ENCODE measurements at places on chromosomes 3 and 15.

GRCh38 chr3:140736863-140737460 lies 59.1 kb downstream of the TRIM42 start:
- no peak for DNase-seq

- DNase-seq = no peak
These were observed 94.3 kb downstream of the UACA start for GRCh38 chr15:70669006-70669602.

DNA sequence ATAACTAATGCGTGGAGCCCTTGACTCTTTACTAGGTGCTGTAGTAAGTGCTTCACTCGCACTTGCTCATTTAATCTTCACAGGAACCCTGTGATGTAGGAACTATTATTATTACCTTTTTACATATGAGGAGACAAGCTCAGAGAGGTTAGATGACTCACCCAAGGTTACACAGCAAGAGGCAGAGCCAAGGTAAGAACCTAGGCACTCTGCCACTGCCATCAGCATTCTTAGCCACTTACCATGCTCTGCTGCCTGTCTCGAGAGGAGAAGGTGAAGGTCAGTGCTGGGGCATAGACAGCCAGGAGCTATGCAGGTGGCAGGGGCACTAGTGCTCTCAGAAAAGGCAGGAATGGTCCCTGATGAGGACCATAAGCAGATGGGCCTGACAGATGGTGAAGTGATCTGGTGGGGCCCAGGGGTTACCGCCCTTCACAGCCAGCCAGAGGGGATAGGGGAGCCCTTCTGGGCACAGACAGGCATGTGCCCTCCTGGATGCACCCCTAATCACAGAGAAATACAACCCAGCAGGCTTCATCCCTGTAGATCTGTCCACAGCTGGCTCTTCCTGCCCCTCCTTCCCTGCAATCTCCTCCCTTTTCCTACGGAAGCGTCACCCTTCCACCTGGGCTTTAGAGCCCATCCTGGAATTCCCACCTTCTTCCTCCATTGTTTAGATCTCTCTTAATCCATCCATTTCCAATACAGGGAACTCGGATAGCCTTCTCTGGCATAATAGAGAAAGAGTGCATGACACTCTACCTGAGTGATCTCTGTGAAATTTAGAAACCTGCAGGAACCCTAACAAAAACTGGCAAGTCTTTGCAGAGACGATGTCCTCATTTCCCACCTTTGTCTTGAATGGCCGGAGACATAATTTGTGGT lies 26.9 kb downstream of the ABTB1 start:
- DNase-seq = no peak

GRCh38 chr3:21613372-21614070 lies 137.5 kb downstream of the ZNF385D start:
- no peak for DNase-seq

- no peak for DNase-seq
These were observed 178.8 kb downstream of the CHST2 start for GRCh38 chr3:143298380-143298779.

DNA sequence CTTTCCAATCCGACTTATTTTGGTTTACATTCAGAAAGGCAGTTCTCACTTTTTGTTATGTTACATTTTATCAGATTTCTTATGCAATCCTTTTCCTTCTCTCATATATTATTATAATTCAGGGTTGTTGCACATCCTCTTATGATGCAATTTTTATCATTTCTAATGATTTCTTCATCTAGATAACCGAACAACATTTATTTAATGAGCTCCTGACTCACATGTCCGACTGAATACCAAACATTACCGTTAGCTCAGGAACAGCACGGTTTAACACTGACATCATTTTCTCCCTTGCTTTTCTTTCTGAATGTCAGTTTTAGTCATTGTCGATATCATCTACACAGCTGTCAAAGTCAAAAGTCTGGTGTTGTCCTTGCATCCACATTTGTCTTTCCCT lies 199.2 kb downstream of the BCHE start:
- DNase-seq = no peak

GRCh38 chr15:41809526-41810220 lies 18.2 kb upstream of the JMJD7 start:
- DNase-seq = no peak

GRCh38 chr15:63029676-63030075 lies 12.9 kb upstream of the TPM1 start:
- DNase-seq = no peak

DNA sequence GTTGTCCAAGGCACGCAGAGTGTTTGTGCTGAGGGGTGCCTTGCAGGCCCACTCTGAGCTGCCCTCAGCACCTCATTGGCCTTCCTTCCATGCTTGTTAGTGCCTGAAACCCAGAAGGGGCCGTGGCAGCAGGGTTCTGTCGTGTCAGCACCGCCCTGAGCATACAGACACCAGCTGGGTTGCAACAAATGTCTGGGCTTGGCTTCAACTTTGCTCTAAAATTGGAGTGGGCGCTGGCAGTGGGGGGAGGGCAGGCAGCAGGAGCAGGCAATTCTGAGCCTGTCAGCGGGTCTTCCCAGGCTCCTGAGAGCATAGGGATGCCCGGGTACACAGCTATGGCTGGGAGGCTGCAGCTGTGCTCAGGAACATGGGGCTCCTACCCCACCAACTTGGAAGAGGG lies 464.3 kb downstream of the EPHA3 start:
- DNase-seq = no peak

- no peak for DNase-seq
These were observed 172.4 kb upstream of the TOPAZ1 start for GRCh38 chr3:44069276-44069675.

DNA sequence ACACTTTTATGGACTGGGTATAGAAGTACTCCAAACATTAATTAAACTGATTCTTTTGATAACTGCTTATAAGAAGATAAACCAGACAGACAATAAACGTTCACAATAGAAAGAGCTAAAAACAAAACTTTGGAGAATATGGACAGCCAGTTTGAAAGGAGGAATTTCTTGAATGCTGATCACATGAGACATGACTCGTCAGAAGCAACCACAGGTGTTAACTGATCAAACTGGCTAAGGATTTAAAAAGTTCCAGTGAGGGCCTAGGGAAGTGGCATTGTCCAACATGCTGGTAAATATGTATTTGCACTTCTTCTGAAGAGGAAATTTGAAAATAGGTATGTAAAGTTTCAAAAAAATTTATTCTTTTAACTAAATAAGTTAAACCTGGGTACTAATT lies 29.4 kb upstream of the AP3B2 start:
- DNase-seq = no peak

- DNase-seq = no peak
These were observed 42.2 kb upstream of the TJP1 start for GRCh38 chr15:29864501-29864900.

DNA sequence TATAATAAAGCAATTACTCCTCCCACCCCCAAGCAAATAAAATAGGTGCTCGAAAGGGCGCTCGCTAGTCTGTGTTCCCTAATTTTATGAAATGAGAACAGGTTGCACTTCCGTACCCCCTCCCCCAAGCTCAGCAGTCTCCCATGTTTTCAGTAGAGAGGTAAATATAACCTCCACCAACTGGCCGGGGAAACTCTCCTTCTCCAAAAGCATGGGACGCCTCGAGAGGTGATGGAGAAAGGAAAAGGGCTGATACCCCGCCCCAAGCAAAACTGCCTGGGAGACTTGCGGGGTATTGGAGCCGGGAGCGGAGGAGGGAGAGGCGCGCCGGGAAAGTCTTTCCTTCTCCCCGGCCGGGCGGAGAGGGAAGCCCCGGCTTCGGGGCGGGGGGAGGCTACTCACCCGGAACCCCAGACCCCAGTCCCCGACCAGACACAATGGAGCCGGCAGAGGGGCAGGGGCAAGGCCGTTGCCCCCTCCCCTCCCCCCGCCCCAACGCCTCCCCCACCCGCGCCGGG lies 605 bp downstream of the DCUN1D1 start:
- no peak for DNase-seq

- DNase-seq = no peak
These were observed 190.6 kb downstream of the OSBPL10 start for GRCh38 chr3:31790193-31791089.

- no peak for DNase-seq
These were observed 93.4 kb upstream of the NR2E3 start for GRCh38 chr15:71716990-71717389.

DNA sequence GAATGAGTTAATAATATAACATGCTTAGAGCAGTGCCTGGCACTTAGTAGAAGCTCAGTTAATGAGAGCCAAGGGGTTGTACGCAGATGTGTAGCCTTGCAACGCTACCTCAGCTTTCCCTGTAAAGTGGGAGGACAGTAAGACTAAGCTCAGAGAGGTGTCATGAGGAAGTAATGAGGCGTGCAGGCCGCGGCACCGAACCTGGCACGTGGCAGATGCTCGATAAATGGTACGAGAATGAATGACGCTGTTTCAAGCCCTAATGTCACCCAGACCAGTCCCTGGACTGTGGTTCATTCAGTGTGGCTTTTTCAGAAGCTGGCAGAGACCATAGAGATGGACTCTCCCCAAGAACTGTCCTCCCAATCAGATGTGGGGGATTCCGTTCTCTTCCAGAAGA lies 21.2 kb downstream of the GRIP2 start:
- no peak for DNase-seq

DNA sequence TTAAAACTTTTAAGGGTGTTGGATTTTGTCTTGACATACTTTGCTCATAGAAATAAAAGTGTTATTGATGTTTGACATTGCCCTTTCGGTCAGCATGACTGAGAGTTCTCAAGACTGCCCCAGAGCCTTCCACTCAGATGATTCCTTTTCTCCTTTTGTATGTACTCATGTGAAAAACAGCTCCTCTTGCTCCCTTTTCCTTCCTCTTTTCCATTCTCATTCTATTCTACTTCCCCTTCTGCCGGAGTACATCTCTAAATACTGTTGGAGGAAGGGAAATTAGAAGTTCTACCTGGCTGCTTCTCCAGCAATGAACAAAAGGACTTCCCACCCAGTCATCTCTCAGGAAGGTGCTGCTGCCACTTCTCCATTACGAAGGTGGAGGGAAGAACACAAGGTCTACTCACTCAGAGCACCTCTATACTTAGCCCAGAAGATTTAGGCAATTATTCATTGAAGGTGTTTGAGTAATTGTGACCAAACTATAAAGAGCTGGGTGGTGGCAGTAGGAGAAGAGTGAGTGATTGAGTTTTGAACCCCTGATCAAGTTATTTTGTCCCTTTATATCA lies 163.8 kb upstream of the MBNL1 start:
- no peak for DNase-seq

- no peak for DNase-seq
These were observed 167.4 kb downstream of the NTRK3 start for GRCh38 chr15:88089024-88089620.

- DNase-seq = no peak
These were observed 141.8 kb downstream of the ALDH1A2 start for GRCh38 chr15:57923750-57924149.

GRCh38 chr3:140762746-140763145 lies 84.9 kb downstream of the TRIM42 start:
- DNase-seq = no peak

- DNase-seq = no peak
These were observed 195.5 kb upstream of the MBNL1 start for GRCh38 chr3:152073267-152073666.

DNA sequence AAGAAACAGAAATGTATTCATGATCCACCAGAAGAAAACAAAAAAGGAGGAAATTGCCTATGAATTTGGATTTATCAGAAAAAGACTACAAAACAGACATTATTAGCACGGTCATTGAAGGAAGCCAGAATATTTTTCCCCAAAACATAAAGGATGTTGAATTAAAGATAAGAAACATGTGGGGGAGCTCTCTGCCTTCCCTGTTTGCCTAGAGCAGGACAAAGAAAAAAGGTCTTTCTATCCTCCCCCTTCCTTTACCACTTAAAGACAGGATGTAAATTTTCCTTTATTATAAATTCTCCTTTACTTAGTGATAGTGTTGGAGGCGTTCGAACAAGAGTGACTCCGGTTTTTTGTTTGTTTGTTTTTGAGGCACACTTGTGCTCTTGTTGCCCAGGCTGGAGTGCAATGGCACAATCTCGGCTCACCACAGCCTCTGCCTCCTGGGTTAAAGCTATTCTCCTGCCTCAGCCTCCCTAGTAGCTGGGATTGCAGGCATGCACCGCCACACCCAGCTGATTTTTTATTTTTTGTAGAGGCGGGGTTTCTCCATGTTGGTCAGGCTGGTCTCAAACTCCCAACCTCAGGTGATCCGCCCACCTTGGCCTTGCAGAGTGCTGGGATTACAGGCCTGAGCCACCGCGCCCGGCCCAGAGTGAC lies 14.9 kb upstream of the RPN1 start:
- DNase-seq = no peak

DNA sequence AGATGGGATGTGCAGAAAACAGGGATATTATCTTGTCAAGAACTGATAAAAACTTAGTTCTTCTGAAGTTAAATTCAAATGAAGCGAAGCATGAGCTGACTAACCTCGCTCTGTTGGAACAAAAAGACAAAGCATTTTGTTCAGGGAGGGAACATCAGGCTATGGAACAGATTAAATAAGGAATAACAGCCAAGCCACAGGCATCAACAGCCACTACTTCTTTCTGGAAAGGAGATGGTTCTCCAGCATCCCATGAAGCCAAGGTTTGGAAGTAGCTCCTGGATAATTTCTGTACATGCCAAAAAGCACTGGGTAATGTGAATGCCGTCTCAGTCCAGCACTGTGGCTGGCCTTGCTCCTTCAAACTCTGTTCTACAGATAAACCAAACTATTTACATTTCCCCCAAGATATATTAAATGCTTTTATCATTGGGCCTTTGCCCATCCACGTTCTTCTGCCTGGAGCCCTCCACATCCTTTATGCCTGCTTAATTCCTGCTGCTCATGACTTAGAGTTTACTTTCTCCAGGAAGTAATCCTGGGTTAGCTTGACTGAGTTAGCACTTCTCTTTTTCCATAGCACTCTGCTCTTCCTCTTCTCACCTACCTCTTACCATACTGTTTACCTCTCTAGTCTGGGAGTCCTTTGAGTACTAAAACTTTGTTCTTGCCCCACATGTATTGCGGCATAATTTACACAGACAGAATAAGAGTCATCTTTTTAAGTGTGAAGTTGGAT lies 232.0 kb downstream of the CLSTN2 start:
- no peak for DNase-seq

DNA sequence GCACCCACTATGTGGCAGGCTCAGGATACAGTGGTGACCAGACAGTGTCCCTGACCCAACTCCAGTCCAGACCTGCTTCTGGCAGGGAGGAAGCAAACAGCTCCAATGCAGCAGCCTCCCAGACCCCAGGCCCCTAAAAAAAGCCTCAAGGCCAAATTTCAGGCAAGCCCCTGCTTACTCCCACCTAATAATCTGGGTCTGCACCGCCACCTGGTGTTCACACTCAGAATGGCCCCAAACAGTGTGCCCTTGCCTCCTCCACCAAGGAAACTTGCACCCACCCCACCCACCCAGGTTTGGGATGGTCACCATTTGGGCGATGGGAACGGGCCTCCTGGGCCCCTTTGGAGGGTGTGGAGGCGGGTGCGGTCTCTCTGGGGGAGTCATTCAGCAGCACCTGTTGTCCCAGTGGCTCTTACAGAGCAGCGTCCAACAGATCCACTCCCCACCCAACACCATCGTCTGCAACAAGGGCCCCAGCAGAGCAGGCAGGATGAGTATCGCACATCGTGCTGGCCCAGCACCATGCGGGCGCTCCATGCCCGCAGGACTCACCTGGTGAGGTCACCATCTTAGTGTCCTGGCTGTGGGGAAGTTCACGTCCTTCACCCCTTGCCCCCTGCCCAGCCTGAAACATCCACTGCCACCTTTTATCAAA lies 17.3 kb downstream of the C3orf18 start:
- peak; percentile 26 for DNase-seq
